SK-MEL-5 (cell line): ENCODE measurements at places on chromosomes 6 and 20. TPM values are rescaled to one million over a fixed set of nuclear protein-coding genes. Genes with fewer than 3 reads are reported as not detected.

IP6K3 gene
- total RNA-seq = not detected in 2 replicates

GDAP1L1 gene
- 0.43 TPM in 1 of 2 replicates, not detected in the other for total RNA-seq

- DNase-seq = no peak
These were observed 166.3 kb downstream of the PHACTR1 start for GRCh38 chr6:12882761-12883290.

DNA sequence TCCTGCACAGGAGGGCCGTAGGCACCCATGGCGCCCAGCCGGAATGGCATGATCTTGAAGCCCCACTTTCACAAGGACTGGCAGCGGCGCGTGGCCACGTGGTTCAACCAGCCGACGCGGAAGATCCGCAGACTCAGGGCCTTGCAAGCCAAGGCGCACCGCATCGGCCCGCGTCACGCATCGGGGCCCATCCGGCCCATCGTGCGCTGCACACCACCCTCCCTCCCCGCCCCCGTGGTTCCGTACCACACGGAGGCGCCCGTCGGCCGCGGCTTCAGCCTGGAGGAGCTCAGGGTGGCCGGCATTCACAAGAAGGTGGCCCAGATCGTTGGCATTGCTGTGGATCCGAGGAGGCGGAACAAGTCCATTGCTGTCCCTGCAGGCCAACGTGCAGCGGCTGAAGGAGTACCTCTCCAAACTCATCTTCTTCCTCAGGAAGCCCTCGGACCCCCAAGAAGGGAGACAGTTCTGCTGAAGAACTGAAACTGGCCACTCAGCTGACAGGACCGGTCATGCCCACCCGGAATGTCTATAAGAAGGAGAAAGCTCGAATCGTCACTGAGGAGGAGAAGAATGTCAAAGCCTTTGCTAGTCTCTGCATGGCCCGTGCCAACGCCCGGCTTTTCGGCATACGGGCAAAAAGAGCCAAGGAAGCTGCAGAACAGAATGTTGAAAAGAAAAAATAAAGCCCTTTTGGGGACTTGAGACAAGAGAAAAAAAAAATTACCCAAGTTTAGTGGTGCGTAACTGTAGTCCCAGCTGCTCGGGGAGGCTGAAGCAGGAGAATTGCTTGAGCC, 9.9 kb upstream of the NCOA5 start:
- no peak for DNase-seq

DNA sequence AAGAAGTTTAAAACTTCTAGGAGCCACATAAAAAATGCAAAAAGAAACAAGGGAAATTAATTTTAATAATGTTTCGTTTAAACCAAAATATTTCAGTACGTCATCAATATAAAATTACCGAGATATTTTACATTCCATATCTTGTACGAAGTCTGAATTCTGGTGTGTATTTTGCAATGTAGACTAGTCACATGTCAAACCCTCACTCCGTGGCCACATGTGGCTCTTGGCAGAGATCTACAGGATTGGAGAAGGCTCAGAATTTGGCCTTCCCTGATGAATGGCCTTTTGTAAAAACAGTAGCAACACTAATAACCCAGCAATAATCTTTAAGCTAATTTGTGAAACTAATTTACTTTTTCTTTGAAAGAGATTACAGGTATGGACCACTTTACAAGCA, 217.1 kb downstream of the PRL start:
- DNase-seq = peak; percentile 41

- no peak for DNase-seq
These were observed 86.2 kb downstream of the LCA5 start for GRCh38 chr6:79450984-79451383.

DNA sequence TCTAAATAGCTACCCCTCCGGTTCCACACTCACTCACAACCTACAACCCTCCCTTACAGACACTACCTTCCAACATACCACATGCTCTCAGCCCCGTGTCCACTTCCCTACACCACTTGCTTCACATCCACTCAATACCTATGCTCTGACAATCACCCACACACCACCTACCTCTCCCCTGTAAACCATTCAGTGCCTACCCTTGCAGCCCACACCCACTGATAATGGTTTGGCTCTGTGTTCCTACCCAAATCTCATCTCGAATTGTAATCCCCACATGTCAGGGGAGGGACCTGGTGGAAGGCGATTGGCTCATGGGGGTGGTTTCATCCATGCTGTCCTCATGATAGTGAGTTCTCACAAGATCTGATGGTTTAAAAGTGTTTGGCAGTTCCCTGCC, 9.8 kb upstream of the ZNF343 start:
- no peak for DNase-seq

DNA sequence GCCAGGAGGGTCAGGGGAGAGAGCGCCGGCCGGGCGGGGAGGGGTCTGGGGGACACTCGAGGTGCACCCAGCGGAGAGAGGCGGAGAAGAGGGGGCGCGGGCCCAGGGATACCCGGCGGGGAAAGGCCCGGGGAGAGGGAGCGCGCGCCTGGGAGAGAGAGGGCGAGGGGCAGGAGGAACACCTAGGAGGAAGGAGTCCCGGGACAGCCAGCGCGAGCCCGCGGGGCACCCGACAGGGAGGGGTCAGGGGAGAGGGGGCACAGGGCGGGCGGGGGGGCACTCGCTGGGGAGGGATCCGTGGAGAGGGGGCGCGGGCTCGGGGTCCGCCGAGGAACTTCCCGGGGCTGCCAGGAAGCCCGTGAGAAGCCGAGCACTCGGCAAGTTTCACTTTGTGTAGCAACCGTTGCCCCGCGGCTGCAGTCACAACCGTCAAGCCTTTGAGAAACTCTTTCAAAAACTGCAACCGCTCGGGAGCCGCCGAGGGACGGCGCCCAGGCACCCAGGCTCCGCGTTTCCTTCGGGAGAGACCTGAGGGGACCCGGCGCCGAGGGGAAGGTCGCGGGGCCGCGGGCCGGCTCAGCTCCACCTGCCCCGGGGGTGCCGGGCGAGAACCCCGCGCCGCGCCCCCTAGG, 471 bp downstream of the EZR start:
- peak; percentile 56 for DNase-seq

GRCh38 chr6:107217248-107217647, 101.9 kb upstream of the BEND3 start:
- DNase-seq = no peak

DNA sequence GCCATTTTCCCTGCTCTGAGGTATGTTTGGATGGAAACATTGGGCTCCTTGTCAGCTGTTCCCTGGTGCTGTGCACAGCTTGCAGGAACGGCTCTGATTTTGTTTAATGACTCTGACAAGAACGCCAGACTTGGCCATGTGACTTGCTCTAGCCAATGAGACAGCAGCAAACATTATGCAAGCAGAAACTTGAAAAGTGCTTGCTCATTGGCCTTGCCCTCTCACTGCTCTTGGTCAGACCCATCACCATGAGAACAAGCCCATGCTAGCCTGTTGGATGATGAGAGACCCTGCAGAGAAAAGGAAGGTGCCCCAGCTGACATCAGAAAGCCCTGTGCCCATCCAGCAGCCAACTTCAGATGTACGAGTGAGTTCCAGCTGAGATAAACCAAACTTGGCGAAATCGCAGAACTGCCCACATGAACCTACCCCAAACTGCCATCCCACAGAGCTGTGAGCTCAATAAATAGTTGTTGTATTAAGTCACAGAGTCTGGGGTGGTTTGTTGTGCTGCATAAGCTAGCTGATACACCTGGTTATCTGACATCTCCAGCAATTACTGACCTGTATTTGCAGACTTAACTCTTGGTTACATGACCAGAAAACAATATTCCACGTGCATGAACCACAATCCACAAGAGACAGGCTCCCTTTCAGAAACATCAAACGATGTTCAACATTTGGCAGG, 96.9 kb downstream of the JPH2 start:
- peak; percentile 88 for DNase-seq
